ENCODE measurements at places on chromosomes 11 and 22.

DNA sequence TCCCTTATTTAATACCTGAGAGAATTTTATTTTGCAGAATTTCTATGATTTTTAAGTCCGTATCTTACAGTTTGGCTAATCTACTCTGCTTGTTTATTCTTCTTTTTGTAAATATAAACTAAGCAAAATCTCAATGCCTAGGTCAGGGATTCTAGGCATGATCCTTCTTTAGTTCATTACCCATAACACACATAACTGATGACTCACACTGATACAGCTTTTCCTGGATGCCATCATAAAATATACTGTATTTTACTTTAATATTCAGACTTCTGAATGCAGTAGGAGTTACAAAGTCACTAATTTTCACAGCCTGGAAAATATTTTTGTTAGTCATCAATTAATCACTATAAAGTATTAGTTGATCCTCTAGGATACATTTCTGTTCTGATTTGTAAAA is 898.2 kb upstream of the RAG2 start:
- DNase-seq = no peak

DNA sequence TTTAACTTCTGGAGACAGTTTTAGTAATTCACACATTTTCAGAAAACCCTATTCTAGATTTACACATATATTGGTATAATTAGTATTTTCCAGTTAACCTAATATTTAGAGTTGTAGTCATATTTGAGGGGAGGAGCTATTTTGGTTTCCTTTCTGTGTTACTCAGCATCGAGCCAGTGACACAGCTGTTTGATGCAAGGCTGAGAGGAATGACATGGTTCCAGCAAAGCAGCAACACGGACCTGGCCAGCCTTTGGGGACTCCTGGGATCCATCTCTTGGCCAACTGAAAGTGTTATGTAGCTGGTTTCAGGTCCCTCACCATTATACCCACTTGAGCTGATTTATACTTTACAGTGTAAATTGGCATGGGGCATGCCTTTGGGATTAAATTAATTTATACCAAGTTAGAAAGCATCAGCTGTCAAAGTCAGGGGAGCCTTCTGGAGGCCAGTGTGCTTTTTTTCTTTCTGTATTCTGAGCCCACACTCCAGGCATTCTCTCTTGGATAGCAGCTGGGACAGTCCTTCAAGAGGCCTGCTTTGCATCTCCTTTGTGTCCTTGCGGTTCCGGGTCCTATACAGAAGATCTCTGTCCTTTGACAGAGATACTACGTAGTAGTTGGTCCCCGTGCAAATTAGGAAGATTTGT is 91.3 kb upstream of the SLC25A18 start:
- DNase-seq = no peak

DNA sequence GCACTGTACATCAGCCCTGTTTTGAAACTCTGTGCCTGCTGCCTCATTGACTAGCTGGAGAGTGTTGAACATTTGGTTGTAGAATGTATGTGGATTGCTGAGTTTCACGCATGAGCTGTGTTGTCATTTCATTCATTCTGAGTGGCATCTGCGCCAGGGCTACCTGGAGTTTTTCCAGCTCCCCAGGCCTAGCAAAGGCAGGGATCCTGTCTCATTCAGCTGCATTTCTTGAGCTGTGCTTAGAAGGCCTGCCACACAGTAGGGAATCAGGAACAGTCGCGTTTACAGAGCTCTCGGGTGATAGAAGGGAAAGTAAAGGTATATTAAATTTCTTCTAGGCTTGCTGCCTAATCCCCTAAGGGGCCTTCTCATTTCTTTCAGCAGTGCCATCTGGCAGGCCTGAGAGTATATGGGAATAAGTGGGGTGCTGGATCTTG is 44.3 kb downstream of the PTPRJ start:
- no peak for DNase-seq

DNA sequence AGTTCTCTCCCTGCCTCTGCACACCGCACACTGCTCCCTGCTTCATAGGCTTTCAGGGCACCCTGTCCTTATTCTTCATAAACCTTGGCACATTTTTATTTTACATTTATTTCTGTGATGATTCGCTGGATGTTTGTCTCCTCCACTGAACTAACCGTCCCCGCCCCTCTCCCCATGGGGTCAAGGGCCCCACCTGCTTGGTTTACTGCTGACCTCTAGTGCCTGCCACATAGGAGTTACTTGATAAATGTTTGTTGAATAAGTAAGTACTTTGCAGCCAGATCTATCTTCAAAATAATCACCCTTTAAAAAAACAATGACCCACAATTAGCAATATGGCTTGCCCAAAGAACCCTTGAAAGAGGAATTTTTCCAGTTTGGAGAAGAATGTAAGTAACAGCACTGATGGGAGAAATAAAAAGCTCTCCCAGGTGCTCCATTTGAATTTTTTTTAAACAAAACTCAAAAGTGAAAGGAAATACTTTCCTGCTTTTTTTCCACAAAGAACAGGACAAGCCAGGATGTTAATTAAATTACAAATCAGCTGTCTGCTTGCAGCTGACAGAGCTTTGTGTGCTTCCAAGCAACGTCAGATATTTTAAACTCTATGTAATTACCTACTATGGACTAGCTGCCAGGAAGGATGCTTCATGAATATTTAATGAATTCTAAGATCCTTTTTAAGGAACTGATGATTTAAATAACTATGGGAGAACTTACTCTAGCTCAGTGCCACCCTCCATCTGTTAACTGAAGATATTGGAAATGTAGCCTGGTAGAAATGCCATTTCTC is 1083.6 kb downstream of the DLG2 start:
- DNase-seq = no peak

DNA sequence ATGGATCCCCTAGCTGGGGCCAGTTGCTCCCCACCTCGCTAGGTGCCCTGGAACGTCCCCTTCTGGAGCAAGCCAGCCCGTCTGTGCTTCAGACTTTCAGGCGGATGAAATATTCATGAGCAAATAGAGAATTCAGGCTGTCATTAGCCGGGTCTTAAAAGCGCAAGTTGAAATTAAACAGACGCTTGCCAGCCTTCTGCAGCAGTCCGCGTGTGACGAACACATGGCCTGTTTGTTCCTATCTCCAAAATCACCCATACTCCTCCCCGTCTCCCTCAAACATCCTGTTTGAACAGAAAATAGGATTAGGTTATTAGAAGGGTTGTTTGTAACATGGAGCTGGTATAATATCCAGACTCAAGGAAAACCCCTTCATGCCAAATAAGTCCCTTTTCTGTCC is 38.7 kb downstream of the MYO18B start:
- DNase-seq = no peak

DNA sequence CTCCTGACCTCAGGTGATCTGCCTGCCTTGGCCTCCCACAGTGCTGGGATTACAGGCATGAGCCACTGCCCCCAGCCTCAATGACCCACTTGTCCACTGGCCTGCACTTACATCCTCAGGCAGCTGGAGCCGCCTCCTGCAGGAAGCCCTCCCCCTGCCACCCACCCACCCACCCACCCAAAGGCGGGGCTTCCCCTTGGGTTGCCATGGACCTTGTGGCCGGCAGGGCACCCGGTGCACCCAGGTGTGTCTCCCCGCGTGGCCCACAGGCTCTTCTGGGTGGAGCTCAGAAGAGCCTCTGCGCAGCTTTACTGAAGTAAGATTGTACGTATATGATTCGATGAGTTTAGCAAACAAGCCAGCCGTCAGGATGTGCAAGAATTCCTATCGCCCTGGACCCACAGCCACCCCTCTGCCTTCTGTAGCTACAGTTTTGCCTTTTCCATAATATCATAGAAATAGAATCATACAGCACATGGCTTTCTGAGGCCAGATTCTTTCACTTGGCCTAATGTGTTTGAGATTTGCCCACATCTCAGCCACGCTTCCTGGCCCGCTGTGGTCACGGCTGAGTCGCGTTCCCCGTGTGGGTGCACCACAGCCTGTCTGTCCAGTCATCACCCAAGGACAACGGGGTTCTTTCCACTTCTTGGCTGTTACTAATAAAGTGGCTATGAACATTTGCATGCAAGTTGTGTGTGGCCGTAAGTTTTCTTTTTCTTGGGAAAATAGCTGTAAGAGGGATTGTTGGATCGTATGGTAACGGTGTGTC is 5.3 kb upstream of the BRSK2 start:
- peak; percentile 52 for DNase-seq

GRCh38 chr22:24843048-24843447 is 37.0 kb downstream of the SGSM1 start:
- no peak for DNase-seq

GRCh38 chr11:93849751-93850593 is 446 bp downstream of the VSTM5 start:
- no peak for DNase-seq

DNA sequence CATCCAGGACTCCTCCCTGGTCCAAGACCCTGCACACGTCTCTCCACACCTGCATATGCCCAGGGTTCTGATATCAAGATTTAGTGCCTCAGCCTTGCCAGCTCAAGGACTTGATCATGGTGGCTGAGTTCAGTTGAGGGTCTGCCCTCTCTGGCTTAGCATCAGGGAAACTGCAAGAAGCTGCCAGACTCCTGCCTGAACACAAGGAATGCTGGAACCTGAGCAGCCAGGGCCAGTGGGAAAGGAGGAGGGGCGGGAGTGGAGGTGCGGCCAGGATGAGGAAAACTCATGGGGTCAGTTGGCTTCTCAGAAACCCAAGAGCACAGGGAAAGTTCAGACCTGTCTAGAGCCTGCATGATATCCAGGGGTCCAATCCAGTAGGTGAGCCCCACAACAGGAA is 546.1 kb downstream of the BUD13 start:
- no peak for DNase-seq

DNA sequence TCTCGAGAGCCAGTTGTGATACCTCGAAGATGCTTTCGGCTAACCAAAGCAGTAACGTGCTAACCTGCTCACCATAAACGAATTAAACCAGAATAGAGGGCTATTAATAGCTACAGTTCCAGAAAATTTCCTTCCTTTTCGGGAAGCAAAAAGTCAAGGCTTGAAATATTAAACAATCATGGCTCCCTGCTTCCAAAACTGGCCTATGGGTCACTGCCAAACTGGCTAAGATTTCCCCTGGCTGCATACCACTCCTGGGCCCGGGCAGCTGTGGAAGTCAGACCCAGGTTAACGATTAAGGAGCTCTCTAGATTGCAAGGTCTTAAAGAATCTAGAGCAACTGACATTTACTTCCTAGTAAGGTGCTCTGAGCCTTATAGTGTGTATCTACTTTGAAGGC is 1.7 kb downstream of the AMOTL1 start:
- DNase-seq = no peak

- DNase-seq = no peak
Observed at GRCh38 chr11:36385121-36385970, 89.3 kb downstream of the PRR5L start.

- no peak for DNase-seq
Observed at GRCh38 chr22:21760640-21761039, 25.0 kb upstream of the YPEL1 start.

GRCh38 chr22:30436196-30436595 is 10.6 kb downstream of the MTFP1 start:
- DNase-seq = no peak

GRCh38 chr11:68839911-68840641 is 1.6 kb downstream of the CPT1A start:
- DNase-seq = peak; percentile 20

- no peak for DNase-seq
Observed at GRCh38 chr11:79226126-79226525, 214.7 kb downstream of the TENM4 start.

GRCh38 chr11:1458340-1459218 is 28.0 kb downstream of the MOB2 start:
- DNase-seq = no peak

DNA sequence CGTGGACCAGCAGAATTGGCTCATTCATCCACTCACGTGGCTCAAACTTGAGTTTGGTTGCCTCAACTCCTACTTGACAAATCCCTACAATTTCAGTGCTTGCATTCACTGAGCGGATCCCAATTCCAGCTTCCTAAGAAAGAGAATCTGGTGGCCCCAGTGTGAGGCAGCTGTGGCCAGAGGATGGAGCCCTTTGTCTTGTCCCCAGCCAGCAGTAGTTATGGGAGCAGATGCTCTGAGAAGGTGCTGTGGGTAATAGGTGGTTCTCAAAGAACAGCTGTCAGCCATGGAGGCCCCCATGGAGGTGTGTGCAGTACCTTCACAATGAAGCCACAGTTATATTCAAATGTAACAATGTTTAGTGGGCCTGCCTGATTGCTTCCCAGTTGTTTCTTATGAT is 39.3 kb downstream of the KREMEN1 start:
- no peak for DNase-seq

DNA sequence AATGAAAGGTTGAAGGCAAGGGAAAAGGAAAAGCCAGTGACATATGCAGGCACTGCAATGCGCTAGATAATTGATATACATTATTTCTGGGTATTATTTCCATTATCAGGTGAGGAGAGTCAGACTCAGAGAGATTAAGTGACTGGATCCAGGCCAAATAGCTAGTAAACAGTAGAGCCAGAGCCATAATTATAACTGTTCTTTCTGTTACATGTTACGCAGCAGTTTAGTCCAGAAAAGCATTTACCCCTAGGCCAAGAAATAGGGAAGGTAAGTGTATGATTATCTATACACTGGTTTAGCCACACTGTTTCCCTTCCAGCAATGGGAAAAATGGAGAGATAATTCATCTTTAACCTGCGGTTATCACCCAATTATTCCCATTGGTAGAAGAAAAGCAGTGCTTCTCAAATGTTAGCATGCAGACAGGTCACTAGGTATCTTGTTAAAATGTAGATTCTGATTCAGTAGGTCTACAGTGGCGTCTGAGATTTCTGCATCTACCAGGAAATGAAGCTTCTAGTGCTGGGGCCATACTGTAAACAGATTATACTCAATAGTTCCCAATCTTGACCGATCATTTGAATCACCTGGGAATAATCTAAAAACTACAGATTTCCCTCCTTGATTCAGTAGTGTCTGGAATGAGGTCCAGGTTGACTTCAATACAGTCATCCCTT is 69.4 kb downstream of the RBFOX2 start:
- DNase-seq = no peak

- no peak for DNase-seq
Observed at GRCh38 chr11:132904607-132905006, 627.7 kb downstream of the OPCML start.

DNA sequence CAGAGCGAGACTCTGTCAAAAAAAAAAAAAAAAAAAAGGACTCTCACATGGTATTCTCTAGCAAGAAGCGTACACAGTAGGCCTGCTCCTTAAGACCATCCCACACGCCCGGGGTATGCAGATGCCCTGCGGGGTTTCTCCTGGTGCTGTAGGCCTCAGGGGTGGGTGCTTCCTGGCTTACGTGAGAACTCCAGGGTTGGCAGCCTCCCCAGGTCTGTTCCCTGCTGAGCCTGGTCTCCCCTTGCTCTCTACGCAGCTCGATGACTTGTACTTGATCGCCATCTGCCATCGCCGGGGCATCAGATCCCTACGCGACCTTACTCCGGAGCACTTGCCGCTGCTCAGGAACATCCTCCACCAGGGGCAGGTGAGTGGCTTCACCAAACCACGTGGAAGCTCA is 12.4 kb upstream of the ST3GAL4 start:
- DNase-seq = no peak

- DNase-seq = no peak
Observed at GRCh38 chr11:130165601-130166456, 6.2 kb downstream of the ST14 start.

DNA sequence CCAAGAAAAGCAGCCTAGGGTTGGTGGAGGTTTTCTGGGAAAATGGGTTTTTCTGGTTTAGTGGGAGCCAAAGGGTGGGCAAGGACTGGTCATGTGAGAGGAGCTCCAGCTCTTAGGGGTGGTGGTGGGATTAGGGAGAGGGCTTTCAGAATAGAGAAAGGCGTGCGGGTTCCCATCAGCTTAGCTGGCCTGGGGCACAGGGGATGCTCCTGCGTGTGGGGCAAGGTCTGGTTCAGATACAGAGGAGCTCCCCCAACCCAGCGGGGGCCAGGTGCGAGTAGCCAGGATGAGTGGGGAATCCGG is 644 bp downstream of the TMEM134 start:
- peak; percentile 41 for DNase-seq
